ENCODE measurements at places on chromosomes 11 and 22.

GRCh38 chr11:77879218-77879617, 58.3 kb downstream of the AAMDC start:
- DNase-seq = no peak

DNA sequence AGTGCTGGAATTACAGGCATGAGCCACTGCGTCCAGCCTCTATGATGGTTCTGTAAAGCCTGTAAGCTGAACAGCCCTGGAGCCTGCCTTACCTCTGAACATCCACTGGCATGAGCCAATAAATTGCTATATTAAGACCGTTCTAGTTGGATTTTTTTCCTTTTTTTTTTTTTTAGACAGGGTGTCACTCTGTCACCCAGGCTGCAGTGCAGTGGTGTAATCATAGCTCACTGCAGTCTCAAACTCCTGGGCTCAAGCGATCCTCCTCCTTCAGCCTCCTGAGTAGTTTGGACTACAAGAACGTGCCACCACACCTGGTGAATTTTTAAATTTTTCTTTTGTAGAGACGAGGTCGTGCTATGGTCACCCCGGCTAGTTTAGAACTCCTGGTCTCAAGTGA, 26.2 kb upstream of the CLDN5 start:
- no peak for DNase-seq

GRCh38 chr11:73155102-73155501, 13.0 kb upstream of the FCHSD2 start:
- no peak for DNase-seq

DNA sequence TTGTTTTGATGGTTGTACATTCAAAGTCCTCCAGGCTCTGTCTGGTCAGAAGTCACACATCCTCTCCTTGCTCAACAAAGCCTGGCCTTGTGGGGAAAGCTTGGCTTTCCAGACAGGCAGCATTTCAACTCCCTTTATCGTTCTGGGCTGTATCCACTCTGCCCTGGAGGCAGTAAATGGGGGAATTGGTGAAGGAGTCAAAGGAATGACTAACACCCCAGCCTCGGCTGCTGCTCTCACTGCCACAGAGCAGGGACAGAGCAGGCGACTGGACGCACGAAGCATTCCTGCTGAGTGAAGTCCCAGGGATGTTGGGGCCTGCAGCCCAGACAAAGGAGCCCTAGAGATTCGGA, 52.8 kb downstream of the WNT11 start:
- DNase-seq = no peak

DNA sequence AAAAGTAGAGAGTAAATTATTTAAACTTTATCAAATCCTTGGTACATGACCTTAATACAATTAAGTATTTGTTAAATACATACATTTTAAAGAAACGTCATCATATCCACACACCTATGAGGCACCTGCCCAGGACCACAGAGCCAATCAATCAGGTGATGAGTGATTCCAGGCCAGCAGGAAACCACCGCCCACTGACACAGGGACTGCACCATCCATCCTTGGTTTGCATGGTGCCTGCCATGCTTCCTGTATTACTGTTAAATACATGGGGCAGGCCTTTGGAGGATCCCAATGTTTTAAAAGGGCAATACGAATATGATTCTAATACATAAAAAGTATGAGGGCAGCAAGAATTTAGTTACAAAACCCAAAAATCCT, 7.0 kb upstream of the TBC1D10A start:
- no peak for DNase-seq

DNA sequence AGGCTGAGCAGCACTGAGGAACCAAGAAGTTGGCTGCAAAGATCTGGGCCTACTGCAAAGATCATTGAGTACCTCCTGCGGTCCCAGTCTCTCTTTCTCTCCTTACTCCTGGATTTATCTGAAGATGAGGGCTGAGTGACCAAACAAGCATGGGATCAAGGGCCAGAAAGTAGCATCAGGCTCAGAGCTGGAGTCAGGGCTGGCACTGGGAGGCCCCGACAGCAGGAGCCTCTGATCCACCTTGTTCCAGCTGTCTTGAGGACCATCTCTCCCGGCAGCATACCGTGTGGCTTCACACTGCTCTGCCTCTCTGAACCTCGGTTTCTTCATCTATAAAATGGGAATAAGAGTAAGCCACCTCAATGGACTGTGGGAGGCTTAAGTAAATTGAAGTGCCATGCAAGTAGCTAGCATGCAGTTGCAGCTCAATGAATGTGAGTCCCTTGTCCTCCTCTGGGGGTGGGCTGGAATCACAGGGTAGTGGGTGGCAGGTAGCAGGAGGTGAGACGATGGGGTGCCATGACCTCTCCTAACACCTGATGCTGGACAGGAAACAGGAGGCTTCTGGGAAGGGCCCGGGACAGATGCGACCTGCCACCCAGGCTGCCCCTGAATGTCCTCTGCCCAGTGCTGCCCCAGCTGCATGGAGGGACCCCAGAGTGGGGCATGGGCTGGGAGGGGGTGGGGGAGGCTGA, 52.5 kb upstream of the PRDM11 start:
- DNase-seq = no peak

DNA sequence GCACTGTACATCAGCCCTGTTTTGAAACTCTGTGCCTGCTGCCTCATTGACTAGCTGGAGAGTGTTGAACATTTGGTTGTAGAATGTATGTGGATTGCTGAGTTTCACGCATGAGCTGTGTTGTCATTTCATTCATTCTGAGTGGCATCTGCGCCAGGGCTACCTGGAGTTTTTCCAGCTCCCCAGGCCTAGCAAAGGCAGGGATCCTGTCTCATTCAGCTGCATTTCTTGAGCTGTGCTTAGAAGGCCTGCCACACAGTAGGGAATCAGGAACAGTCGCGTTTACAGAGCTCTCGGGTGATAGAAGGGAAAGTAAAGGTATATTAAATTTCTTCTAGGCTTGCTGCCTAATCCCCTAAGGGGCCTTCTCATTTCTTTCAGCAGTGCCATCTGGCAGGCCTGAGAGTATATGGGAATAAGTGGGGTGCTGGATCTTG, 44.3 kb downstream of the PTPRJ start:
- no peak for DNase-seq

DNA sequence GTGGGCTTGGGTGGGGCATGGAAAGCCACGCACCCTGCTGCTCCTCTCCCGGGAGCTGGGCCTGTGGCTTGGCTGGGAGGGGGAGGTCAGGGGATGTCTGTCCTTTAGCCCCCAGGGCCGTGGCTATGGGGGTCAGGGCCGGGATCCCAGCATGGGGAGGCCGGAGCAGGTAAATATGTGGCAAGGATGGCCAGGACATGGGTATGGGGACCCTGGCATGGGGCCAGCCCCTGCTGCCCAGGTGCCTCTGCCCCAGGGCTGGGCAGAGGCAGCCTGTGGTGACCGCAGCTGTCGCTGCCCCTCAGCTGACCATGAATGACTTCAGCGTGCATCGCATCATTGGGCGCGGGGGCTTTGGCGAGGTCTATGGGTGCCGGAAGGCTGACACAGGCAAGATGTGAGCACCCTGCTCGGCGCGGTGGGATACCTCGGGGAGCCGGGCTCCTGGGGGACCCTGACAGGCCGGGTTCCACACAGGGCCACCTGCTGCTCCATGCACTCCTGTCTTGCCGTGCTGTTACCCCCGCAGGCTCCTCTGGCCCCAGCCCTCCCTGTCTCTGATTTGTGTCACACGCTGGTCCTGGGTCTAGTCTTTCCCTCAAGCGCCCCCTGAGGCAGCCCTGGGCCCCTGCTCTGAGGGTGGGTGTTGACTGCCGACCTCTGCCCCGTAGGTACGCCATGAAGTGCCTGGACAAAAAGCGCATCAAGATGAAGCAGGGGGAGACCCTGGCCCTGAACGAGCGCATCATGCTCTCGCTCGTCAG, 8.1 kb upstream of the ANKRD13D start:
- DNase-seq = no peak

GRCh38 chr11:88353835-88354496, 16.4 kb upstream of the CTSC start:
- no peak for DNase-seq

DNA sequence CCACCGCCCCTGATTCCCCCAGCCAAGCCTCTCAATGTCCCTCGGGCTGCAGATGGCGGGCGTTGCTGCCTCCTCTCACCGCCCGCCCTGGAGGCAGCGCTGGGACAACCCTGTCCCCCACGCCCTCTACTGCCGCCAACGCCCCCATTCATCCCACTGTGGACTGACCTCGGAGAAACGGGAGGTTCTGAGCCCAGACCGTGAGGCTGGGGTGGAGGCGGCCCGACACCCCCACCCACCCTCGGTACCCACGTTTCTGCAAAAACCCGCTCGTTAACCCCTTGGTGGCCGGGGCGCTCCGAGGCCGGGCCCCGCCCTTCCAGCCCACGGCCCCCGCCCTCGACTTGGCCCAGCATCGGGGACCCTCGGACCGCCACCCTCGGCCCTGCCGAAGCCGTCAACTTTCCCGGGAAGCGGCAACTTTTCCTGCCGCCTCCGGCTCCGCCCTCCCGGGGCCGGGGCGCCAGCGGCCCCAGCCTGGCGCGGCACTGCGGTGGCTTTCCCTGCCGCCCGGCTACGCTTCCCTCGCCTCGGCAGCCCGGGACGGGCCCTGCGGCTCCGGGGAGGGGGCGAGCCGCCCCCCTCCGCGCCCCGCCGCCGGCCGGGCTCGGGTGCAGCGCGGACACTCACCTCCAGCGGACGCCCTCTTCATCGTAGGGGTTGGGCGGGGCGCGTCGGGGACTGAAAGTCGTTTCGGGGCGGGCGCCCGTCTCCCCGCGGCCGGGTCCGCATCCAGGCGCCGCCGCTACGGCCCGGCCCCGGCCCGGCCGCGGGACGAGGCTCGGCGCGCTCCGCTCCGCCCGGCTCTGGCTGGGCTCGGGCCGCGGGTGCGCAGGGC, 458 bp downstream of the RTN4R start:
- no peak for DNase-seq

DNA sequence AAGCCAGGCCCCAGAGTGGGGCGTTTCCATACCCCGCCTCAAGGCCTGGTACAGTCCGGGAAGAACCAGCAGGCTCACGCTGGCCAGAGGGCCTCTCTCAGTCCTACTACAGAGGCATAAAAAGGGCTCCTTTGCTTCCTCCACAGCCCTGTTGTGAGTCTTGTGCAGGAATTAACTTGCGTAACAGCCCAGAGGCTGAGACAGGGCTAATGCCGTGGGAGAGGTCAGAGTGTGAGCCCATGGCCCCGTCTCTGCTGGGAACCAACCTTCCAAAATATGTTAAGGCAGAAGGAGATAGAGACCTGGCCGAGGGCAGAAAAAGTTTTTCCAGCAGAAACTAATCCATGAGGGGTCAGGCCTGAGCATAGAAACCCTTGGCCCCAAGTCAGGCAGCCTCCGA, 19.9 kb upstream of the TMEM184B start:
- no peak for DNase-seq

GRCh38 chr11:8913961-8914660, 3.1 kb downstream of the AKIP1 start:
- DNase-seq = peak; percentile 57

GRCh38 chr22:38016182-38017151, 32.1 kb upstream of the SOX10 start:
- DNase-seq = no peak

DNA sequence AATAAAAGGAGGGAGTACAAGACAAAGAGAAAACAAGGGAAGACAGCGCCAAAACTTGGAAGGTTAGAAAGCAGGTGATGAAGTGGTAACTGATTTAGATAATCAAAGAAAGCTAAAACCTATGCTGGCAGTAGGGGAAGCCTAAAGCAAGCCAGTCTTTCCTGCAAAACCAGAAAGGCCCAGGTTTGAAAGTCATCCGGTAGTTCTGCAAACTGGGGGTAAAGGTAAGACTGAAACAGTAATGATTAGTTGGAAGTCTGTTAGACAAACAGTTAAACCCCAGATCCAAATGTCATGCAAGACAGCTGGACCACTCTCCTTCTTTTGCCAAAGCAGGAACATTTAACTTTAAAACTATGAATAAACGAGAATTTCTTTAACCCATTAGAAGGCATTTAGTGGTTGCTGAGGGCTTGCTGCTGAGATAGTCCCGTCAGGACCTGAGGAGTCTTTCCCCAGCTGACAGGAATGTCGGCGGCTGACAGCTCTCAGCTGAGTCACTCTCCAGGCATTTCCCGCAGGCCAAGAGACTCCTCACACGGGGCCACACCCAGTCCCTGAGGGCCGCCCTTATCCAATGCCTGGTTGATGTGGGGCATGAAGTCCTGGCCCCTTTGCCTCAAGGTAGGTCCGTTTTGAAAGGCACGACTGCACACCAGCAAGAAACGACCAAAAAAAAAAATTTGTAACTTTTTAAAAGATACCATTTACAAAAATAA, 36.3 kb upstream of the CFAP300 start:
- no peak for DNase-seq

GRCh38 chr11:15507592-15507991, 392.9 kb downstream of the INSC start:
- no peak for DNase-seq

- peak; percentile 89 for DNase-seq
Observed at GRCh38 chr11:117178210-117179034, at the start of gene SIDT2. TSS of gene SIDT2 (plus strand) at chr11:117178743. CDS start at chr11:117179264, 521 bp downstream.

GRCh38 chr11:29490938-29491337, 525.9 kb downstream of the KCNA4 start:
- no peak for DNase-seq

DNA sequence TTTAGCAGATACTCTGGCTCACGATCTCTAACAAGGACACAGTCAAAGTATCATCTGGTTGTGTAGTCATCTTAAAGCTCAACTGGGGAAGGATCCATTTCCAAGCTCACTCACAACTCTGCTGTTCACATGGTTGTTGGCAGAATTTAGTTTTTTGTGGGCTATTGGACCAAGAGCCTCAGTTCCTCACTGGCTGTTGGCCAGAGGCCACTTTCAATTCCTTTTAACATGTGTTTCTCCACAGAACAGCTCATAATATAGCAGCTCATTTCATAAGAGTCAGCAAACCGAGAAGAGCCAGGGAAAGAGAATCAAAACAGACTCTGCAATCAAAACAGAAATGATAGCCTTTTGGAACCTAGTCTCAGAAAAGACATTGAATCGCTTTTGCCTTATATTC, 22.6 kb downstream of the IZUMO1R start:
- DNase-seq = no peak

- DNase-seq = no peak
Observed at GRCh38 chr11:126311401-126312291, 7.8 kb downstream of the DCPS start.

DNA sequence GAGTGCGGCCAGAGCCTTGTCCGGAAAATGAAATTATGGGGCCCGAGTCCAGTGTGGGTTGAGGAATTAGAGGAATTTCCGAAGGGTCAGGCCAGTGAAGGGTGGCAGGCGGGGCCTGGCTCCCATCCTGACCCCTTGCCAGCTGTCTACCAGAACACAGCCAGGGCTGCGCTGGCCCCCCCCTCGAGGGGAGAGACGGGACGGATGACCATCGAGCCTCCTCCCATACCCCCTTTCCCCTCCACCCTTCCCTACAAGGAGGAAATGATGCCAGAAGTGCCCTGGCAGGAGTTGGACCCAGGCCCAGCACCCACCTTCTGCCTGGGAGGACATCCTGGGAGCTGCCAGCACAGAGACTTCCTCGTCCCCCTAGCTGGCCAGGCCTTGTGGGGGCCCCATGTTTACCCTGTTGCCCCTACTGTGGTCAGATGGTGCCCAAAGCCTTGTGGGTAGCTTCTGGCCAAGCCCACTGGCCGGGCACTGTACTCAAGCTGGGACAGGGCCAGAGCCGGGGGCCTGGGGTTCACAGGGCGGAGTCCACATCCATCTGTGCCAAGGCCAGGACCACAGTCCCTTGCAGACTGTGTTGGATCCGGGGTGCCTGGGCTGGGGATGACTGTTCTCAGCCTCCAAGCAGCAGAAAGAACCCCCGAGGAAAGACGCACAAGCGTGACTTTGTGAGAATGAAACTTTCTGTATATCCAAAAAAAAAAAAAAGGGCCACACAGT, 20.8 kb downstream of the ARVCF start:
- no peak for DNase-seq
